Activated CD4-positive, alpha-beta memory T cell treated with anti-CD3 and anti-CD28 coated beads for 36 hours (primary cell): ENCODE measurements at places on chromosomes 3 and 15. TPM values are rescaled to one million over a fixed set of nuclear protein-coding genes. Genes with fewer than 3 reads are reported as not detected.

Gene LRRC49
- 0.46 TPM for total RNA-seq

DNA sequence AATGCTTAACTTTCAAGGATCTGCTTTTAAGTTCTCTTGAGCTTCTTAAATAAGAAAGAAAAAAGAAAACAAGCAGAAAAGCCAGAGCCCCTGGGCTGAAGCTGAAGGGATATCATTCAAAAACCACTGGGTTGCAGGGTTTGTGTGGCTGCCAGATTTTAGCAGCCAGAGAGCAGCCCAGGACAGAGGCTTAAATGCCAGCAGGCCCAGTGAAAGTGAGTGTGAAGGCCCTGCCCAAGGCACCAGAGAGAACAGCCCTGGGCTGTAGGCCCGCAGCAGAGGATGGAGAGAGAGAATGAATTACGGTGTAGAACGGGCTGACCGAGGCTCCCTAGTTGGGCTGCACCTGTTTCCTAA is 106.3 kb upstream of the BOC start:
- DNase-seq: no peak
- no peak overlapping the region for H3K4me3 ChIP-seq
- H3K4me1 ChIP-seq: peaks cover 4% of the 10 kb centered on the region

GRCh38 chr3:29285471-29286071 is 4.7 kb downstream of the RBMS3 start:
- H3K27me3 ChIP-seq: peaks cover 10% of the 10 kb centered on the region
- no peak overlapping the region for H3K4me3 ChIP-seq
- H3K4me1 ChIP-seq: peaks cover 21% of the 10 kb centered on the region
- no peak overlapping the region for H3K27ac ChIP-seq

GRCh38 chr15:69424748-69425413 is 10.7 kb downstream of the KIF23 start:
- no peak for DNase-seq
- peaks cover 39% of the 10 kb centered on the region for H3K36me3 ChIP-seq
- no peak overlapping the region for H3K27ac ChIP-seq
- H3K4me1 ChIP-seq: no peaks in the 10 kb centered on the region

DNA sequence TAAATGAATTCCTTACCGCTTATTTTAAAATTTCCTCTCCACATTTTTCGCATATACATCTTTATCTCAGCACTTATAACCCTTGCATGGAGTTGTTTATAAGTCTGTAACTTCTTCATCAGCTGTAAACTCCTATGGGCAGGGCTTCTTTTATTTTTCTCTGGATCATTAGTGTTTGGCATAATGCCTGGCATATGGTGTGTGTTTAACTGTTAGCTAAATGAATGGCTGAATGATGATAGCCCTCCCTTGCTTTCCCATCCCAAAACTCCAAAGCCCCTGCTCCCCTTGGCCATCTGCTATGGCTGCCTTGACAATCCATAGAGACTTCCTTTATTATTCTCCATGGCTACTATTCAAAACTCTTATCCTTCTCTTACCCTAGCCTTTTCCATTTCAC is 48.1 kb upstream of the SEMA6D start:
- no peaks in the 10 kb centered on the region for H3K36me3 ChIP-seq
- H3K4me1 ChIP-seq: no peaks in the 10 kb centered on the region
- H3K27me3 ChIP-seq: no peaks in the 10 kb centered on the region
- no peak for DNase-seq

Gene TLR9
- 0.90 TPM for total RNA-seq

- no peak for DNase-seq
- no peaks in the 10 kb centered on the region for H3K36me3 ChIP-seq
- H3K4me3 ChIP-seq: no peak overlapping the region
- peaks cover 2% of the 10 kb centered on the region for H3K27me3 ChIP-seq
These were observed 37.3 kb downstream of the DZIP1L start for GRCh38 chr3:138078096-138078495.
